Stimulated activated CD4-positive, alpha-beta T cell treated with anti-CD3 and anti-CD28 coated beads, Interleukin-2, amount 100 ng/mL, for 4 hours (primary cell): ENCODE measurements at places on chromosomes 7 and 10.

DNA sequence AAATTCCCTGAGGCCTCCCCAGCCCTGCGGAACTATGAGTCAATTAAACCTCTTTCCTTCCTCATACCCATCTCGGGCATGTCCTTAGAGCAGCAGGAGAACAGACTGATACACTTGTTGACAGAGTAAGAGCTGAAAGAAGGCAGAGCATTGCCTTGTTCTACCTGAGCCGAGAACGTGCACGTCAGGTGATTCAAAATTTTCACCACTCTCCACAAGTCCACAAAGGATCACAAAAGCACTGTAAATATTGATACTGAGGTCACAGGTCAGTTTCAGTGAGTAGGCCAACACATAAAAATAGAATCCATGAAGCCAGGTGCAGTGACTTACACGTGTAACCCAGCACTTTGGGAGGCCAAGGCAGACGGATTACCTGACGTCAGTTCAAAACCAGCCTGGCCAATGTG is 27.8 kb downstream of the DCLRE1C start:
- DNase-seq = no peak

GRCh38 chr10:13338390-13339110 is 9.5 kb downstream of the SEPHS1 start:
- no peak for DNase-seq

DNA sequence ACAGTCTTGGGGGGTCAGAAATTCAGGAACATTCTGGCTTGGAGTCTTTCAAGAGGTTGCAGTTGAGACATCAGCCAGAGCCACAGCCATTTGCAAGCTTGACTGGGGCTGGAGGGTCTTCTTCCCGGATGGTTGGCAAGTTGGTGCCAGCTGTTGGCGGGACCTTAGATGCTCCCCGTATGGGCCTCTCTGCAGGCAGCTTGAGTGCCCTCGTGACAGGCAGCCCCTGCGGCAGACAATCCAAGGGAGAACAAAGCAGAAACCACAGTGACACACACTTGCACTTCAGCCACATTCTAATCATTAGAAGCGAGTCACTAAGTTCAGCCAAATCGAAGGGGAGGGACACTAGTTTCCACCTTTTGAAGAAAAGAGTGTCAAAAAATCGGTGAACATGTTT is 59.4 kb upstream of the MXI1 start:
- no peak for DNase-seq

DNA sequence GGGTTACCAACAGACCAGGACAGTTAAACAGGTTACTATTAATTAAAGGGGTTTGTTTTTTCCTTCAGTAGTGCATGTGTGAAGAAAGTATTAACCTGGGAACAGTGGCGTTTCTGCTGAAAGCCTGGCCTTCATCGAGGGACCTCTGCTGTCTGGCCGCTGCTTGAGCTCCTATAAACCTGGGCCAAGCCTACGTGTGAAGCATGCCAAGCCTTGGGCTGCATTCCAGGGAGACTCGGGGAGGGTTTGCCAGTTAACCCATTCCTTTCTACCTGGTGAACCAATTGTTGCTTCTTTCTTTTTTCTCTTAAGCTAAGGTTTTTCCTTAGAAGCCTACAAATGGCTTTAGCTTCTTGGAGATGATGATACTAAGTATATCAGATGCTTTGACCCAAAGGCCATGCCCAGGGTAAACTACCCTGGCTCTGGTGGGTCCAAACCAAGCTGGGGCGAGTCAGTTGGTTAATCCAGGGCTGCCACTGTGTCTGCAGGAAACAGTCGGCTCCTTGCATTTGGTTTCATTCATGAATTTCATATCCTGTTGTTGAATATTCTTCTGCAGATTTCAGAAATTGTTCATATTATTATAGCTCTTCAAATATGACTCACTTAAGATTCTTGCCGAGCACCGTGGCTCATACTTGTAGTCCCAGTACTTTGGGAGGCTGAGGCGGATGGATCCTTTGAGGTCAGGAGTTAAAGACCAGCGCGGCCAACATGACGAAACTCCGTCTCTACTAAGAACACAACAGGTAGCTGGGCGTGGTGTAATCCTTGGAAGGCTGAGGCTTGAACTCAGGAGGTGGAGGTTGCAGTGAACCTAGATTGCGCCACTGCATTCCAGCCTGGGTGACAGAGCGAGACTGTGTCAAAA is 23.8 kb downstream of the PFKP start:
- DNase-seq = no peak

- no peak for DNase-seq
These were observed 72.6 kb downstream of the MKX start for GRCh38 chr10:27673065-27673464.

DNA sequence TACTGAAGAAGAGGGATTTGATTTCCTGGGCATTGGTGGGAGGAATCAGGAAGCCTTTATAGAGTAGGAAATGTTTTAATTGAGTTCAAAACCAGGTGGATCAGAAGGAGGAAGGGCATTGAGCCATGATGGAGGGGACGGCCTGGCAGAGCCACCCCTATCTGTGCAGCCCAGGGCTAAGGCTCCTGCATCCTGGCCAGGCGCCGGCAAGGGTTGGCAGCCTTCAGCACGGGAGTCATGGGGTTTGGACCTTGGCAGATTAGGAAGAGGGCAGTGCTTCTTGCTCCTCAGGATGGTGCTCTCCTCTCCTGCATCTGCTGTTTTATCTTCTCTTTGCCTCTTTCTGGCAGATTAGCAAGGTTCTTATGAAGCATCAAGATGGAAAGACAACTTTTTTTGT is 12.5 kb downstream of the ZNF862 start:
- no peak for DNase-seq

DNA sequence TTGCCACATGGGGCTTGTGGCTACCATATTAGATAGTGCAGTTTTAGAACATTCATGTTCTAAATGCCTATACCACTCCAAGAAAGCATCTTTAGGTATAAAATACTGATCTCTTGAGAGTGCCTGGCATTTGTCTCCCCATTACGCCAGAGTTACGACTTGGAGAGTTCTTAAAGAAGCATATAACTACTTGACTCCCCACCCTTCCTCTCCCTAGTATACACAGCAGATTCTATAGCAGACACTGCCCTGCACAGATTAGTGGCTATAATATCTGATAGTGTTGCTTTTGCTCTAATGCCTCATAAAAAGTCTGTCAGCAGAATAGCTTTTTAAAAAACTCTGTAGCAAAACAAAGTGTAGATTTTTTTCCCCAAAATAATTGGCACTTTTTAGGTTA is 90.8 kb downstream of the ZMYND11 start:
- no peak for DNase-seq

DNA sequence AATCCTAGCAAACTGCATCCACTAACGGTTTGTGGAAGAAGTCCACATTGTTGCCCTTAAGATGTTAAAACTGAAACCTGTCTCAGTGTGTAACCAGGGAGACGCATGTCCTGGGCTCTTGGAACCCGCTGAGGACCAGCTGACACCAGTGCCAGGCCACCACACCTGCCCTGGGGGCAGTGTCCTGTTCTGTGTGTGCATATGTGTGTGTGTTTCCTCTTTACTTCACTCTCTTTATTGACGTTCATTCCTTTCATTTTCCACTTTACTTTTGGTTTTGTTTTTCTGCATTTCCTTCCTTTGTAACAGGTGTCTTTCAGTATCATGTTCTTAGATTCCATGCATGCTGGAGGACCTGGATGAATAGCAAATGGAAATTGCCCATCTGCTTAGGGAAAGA is 83.8 kb downstream of the TEX36 start:
- no peak for DNase-seq

- no peak for DNase-seq
These were observed 103.0 kb upstream of the ZNF32 start for GRCh38 chr10:43751646-43752045.

DNA sequence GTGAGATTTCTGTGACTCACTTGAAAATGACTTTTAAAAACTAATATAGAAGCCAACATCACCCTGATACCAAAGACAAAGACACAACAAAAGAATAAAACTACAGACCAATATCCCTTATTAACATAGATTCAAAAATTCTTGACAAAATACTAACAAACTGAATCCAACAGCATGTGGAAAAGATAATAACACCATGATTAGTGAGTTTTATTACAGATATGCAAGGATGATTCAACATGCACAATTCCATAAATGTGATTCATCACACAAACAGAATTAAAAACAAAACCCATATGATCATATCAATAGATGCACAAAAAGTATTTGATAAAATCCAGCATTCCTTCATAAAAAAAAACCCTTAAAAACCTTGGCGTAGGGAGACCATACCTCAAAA is 6.5 kb downstream of the MGAM start:
- no peak for DNase-seq

DNA sequence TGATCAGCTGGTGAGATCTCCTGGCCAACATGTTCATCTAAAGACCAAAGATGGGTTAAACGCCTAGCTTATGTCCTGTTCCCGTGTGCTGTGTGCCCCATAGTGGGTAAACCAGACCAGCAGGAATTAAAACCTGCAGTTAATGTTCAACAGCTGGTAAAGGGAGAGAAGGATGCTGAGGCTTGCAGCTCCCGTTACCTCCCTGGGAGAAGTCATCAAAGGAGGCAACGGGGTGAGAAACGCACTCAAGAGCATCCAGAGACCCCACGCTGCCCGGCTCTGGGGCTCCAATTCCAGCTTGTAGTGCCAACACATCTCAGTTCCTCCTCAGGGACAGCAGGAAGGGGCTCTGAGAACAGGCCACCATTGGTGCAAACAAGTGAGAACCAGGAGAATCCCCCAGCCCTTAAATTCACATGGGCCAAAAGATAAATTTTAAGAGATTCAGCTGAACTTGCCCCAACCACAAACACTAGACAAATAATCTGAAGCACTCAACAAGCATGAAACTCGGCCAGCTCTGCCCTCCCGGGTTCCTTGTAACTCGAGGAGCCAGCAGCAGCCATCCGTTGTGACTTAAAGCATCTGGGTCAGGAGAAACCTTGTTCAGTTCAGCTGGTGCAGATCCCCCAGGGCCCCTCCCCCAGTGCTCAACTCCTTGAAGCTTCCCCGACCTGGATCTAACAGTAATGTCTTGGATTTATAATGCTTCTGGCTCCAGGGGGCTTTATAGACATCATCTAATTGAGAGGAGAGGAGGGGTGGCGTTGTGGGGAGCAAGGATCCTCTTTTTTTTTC is 29.4 kb downstream of the FAM241B start:
- no peak for DNase-seq
